Substantia nigra (tissue), 51 donors: ENCODE measurements at places on chromosomes 3 and 15.

GRCh38 chr15:84840741-84841429 is 23.7 kb downstream of the ALPK3 start:
- DNase-seq = no peak

- DNase-seq = no peak
Measured at GRCh38 chr3:54837964-54838363, 89.9 kb downstream of the LRTM1 start.

GRCh38 chr15:92650256-92650655 is 5.3 kb downstream of the FAM174B start:
- no peak for DNase-seq

GRCh38 chr3:169992156-169992555 is 25.5 kb downstream of the SEC62 start:
- DNase-seq = no peak

GRCh38 chr3:13850161-13850945 is 29.5 kb downstream of the WNT7A start:
- DNase-seq = no peak

DNA sequence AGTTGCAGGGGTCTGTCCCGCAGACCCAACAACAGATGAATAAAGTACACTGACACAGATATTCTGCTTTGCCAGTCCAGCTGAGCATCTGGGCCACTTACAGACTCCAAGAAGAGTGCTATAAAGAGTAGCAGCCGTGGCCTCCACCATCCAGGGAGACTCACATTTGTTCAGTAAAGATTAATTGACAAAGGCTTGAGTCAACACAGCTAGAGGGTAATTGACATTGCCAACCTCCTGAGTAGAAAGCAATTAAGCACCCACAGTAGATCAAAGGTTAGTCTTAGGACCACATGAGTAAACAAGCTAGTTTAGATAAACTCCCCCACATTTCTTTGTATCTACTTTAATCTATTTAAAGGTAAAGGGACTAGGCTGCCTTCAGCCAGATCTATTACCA is 16.3 kb upstream of the CRTC3 start:
- DNase-seq = no peak

- DNase-seq = peak; percentile 73
Measured at GRCh38 chr3:124770336-124771082, 40.3 kb downstream of the UMPS start.

GRCh38 chr15:53328341-53328740 is 431.1 kb downstream of the WDR72 start:
- DNase-seq = no peak

DNA sequence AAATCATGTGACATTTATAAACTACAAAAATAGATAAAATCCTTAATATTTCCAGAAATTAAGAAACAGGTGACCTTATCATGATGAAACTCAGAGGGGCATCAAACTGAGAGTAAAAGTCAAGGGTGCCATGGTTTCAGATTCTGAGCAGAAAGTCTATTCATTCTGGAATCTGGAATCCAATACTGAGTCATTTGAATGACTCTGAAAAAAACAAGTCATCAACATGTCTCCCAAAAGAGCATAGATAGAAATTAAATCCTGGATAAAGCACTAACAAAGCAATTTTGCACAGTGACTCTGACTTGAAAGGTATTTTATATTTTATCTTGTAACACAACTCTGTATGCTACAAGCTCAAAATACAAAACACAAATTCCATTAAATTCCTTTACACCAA is 23.4 kb downstream of the STAC start:
- no peak for DNase-seq

DNA sequence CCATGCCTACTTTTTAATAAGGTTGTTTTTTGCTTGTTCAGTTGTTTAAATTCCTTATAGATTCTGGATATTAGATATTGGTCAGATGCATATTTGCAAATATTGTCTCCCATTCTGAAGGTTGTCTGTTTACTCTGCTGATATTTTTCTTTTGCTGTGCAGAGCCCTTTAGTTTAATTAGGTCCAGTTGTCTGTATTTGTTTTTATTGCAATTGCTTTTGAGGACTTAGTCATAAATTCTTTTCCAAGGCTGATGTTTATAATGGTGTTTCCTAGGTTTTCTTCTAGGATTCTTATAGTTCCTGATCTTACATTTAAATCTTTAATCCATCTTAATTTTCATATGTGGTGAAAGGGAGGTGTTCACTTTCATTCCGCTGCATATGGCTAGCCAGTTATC is 77.4 kb downstream of the PTPRG start:
- DNase-seq = no peak

DNA sequence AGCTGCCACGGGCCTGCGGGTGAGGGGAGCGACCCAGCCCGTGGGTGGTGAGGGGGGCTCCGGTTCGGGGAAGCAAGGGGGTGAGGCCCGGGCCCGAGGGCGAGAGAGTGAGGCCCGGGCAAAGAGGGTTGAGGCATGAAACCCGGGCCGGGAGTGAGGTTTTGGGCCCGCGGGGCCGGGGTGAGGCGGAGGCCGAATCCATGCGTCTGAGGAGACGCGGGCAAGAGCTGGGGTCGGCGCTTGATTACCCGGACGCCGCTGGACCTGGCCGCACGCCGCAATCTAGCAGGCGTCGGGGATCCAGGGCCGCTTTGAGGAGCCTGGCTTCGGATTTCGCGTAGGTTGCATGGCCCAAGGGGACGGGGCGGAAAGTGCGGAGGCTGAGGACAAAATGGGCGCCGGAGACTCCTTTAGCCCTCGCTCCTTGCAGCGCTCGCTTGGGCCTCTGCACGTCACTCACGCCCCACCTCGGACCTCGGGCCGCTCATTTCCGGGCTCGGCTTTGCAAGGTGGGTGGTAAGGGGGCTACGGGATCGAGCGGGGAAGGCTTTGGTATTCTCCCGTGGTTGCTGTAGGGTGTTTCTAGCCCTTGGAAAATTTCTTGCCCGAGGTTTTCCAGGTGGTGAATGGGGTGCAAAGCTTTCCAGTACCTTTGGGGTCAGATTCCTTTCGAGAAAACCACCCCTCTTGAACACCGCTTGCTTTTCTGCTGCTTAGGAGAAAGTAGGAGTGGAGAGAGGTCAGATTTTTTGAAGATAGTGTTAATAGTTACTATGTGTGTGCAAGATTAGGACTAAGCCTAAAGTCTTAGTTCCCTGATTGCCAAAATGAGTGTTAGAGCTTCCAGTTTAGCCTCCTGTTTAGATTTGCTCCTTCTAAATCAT is 827 bp downstream of the SLC25A36 start:
- DNase-seq = peak; percentile 68

GRCh38 chr15:47339800-47340570 is 377.3 kb upstream of the SEMA6D start:
- DNase-seq = no peak

DNA sequence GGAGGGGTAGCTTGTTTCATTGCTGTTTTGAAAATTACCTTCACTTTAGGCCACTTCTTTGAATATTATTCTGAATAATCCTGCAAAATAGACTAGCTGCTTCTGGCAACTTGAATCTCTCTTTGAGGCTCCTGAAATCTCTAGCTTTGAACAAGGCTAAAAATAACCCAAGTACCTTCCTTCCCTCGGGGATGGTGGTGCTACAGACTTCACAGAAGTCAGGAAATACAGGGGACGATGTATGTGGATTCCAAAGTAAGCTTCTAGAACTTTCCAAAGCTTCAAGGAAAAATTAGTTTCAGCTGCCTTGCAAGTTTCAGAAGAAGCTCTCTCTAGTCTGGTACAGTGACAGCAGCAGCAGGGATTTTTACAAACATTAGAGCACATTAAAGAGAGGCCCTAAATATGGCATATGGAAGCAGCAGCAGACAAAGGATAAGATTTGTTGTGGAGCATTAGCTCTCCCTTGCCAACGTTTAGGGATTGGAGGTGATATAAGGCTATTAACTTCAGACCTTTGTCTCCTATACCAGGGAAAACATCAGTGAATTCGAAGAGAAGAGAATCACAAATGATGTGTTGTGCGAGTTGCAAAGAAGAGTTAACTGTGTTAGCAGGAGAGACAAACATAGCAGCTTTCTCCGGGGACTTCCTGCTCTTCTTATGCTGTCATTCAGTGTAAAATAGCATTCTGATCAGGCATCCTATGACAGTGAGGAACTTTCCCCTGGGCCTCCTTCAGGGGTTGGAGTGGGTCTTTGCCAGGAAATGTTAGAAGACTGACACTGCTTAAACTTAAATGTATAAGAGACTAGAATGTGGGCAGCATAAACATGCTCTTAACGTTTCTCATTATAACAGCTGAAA is 783.0 kb upstream of the ARPP21 start:
- DNase-seq = no peak

- DNase-seq = peak; percentile 28
Measured at GRCh38 chr15:71115567-71116351, 488 bp downstream of the THSD4 start.

DNA sequence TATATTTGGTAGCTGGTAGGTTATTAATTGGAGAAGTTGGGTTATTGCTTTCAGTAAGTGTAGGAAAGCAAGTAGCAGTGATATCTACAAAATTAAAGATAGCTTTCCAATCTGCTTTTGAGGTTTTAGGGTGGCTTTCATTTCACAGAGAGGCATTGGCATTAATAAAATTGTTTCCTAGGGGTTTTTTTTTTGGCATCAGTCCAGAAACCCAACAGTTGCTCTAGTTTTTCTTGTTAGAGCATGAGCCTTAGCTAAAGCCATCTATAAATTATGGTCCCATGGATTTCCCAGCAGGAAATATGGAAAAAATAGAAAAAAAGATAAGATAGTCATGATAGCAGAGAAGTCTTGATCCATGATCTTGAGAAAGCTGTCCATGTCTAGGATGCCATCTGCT is 3.0 kb upstream of the B4GALT4 start:
- no peak for DNase-seq

- DNase-seq = no peak
Measured at GRCh38 chr3:186990878-186991308, 60.6 kb downstream of the ST6GAL1 start.

- no peak for DNase-seq
Measured at GRCh38 chr3:59920822-59921221, 871.0 kb upstream of the CFAP20DC start.

- DNase-seq = no peak
Measured at GRCh38 chr3:195443391-195443989, 670 bp upstream of the ACAP2 start.

- DNase-seq = no peak
Measured at GRCh38 chr3:141402476-141403171, 34.3 kb downstream of the ZBTB38 start.

DNA sequence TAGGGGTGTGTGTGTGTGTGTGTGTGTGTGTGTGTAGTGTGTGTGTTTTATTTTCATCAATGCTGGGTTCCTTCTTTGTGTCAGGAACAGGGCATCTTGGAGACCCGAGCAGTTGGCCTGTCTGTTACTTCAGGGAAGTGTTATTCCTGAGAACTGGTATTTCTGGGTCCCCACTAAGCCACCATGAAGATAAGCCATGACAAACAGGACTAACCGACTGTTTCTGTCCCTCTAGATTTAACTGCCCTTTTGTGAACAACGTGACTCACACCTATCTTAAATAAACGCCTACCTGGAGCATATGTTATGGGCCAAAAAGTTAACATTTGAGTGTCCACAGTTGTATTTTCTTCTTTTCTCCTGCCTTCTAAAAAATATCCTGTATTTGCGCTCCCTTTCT is 19.5 kb downstream of the SIDT1 start:
- no peak for DNase-seq

DNA sequence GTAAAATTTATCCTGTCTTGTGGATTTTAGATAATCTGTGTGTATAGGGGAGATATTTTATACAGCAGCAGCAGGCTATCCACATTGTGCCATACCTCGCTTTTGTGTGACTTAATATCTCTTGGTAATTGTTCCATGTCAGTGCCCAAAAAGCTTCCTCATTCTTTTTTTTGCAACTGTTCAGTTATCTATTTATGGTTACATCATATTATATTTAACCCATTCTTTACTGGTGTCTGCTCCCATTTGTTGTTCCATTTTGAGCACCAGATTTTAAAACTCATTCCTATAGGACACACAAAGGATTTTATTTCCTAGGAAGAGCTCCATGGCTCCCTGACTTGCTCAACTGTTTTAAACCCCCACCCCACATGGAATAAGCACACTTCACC is 86.3 kb upstream of the RASGRP1 start:
- DNase-seq = no peak

DNA sequence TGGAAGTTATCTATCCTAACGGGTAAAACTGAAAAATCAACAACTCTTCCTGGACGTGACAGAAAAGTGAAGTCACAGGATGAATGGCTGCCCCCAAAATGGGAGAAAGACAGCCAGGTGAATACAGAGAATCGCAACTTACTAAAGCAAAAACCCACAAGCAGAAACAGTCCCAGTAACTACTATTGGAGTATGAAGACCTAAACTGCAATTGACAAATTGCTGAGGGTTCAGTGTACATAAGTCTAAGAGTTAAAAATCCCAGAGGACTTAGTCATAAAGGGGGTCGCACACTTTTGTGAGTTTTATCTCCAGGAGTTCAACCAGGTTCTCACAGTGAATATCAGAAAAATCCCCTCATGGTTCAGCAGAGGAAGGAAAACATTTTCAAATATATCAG is 56.8 kb upstream of the IMPG2 start:
- no peak for DNase-seq

- DNase-seq = no peak
Measured at GRCh38 chr3:138867996-138868395, 33.3 kb upstream of the PIK3CB start.
